DMS 273 treated with DMSO at 0.1 percent for 48 hours (cell line): ENCODE measurements at places on chromosomes 13 and 19.
A peak's percentile ranks its signal among the peaks of the same experiment; 100 is the strongest.

- no peak for DNase-seq
Measured at GRCh38 chr13:41494202-41494601, 36.9 kb downstream of the RGCC start.

GRCh38 chr19:49861107-49861506, 6.3 kb downstream of the PNKP start:
- DNase-seq = no peak

- no peak for DNase-seq
Measured at GRCh38 chr19:18135712-18136584, 17.0 kb upstream of the PIK3R2 start.

DNA sequence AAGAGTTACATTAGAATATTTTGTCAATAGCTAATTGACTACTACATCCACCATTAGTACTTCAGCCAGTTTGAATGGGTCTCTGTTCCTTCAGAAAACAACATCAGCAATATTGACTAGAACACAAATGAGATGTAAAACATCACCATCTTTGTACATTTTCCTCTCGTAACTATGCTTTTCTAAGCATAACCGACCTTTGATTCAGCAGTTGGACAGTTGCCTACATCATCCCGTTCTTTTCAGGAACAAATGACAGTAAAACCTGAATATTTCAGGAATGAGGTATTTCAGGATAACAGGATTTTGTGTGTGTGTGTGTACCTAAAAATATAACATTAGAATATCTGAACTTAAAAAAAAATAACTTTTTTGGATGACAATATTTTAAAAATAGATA, 60.9 kb downstream of the STARD13 start:
- no peak for DNase-seq

- DNase-seq = no peak
Measured at GRCh38 chr19:39342647-39343305, 555 bp downstream of the SAMD4B start.

- DNase-seq = no peak
Measured at GRCh38 chr19:1650650-1651567, 1.5 kb downstream of the TCF3 start.

- no peak for DNase-seq
Measured at GRCh38 chr13:35500144-35500543, 23.7 kb upstream of the MAB21L1 start.

DNA sequence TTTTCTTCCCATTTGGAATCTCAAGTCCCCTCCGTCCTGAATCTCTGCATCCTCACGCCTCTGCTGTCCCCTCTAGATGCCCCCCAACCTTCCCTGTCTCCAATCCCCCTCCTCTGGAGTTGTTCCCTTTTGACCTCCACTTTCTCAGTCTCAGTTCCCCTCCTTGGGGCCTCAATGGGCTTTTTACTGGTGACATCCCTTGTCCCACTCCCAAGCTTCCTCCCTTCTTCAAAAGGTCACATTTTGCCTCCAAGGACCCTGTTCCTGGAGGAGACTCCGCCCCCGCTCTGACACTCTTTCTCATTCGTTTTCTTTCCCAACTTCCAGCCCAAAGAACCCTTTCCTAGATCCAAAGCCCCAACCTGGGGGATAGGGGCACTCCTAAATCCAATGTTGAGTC, 1.0 kb downstream of the AP2S1 start:
- no peak for DNase-seq

- no peak for DNase-seq
Measured at GRCh38 chr19:49499030-49499670, 2.9 kb downstream of the RPS11 start.

DNA sequence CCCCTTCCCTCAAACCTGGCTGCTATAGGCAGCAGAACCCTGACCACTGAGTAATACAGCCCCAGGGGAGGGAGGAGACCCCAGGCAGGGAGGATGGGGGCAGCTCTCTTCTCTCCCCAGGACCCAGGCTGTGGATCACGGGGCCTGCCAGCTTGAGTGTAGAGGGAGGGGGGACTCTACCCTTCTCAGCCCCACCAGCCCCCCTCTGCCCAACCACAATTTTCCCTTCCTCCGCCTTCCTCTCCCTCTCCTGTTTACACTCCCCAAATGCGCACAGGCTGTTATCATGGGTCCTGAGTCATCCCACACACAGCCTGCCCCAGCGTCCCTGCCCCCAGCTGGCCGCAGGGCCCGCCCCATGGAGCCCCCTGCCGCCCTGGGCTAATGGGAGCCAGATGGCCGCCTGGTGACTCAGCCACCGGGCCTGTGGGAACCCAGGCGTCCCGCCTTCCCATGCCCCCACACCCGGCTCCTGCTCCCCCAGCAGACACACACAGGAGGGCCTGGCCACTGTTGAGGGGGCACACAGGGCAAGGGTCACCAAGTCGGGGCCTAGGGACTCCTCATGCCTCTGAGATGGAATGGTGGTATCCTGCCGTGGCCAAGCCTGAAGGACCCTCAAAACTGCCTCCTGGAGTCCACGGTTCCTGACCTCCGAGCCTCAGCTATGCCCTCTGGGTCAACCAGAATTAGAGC, 13.6 kb downstream of the CCDC97 start:
- DNase-seq = peak; percentile 84

DNA sequence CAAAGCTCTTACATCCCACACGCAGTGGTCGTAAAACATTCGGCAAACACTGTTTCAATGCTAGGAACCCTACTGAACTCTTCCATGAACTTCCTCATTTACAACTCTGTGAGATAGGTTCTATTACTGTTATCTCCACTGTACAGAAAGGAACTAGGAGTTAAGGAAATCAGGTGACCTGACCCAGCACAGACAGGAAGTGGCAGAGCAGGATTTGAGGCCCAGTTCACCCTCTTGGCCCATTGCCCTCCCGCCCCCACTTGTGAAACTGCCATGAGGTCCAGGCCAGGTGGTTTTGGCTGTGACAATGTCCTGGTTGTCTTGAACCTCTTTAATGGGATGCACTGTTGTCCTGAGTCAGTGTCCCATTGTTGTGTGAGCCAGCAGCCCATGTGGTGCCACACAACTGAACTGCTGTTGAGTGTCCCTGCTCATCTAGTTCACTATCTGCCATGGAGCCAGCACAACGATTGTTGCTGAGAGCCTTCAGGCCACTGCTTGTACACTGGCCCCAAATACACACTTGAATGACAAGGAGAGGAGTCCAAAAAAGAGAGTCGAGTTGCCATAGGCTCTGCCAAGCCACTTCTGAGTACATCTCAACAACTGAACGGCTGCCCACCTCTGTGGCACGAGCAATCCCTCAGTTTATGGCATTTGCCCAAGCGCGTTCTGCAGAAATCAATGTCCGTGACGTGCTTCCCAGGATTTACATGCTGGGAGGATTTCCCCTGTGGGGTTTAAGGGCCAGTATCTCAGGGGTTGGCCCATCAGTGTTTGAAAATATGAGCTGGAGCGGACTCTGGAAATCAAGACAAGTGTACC, 484.6 kb downstream of the TSHZ3 start:
- no peak for DNase-seq

DNA sequence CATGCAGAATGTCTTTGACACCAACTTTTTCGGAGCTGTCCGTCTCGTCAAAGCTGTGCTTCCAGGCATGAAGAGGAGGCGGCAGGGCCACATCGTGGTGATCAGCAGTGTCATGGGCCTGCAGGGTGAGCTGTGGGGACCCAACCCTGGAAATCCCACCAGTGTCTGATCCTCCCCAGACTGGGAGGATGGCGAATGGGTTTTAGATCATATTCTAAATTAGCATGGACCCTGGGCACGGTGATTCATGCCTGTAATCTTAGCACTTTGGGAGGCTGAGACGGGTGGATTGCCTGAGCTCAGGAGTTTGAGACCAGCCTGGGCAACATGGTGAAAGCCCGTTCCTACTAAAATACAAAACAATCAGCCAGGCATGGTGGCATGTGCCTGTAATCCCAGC, 5.5 kb downstream of the RDH8 start:
- DNase-seq = no peak

DNA sequence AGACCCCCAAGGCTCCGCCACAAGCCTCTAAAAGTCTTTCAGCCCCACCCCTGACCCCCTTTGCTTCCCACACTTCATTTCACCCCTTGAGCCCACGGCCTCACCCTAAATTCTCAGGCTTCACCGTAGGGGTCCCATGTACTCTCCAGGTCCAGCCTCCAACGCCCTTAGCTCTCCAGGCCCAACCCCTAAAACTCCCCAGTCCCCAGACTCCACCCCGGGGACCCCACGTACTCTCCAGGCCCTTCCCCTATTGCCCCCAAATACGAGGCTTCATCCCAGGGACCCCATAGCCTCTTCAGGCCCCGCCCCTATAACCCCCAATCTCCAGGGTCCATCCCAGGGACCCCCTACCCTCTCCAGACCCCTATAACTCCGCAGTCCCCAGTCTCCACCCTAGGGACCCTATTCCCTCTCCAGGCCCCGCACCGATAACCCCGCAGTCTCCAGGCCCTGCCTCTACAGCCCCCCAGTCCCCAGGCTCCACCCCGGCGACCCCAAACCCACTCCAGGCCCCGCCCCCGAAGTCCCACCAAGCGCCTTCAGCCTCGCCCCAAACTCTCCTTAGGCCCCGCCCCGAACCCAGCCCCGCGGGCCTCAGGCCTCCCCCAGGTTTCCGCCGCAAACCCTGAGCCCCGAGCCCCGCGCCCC, 619 bp downstream of the MED16 start:
- no peak for DNase-seq

DNA sequence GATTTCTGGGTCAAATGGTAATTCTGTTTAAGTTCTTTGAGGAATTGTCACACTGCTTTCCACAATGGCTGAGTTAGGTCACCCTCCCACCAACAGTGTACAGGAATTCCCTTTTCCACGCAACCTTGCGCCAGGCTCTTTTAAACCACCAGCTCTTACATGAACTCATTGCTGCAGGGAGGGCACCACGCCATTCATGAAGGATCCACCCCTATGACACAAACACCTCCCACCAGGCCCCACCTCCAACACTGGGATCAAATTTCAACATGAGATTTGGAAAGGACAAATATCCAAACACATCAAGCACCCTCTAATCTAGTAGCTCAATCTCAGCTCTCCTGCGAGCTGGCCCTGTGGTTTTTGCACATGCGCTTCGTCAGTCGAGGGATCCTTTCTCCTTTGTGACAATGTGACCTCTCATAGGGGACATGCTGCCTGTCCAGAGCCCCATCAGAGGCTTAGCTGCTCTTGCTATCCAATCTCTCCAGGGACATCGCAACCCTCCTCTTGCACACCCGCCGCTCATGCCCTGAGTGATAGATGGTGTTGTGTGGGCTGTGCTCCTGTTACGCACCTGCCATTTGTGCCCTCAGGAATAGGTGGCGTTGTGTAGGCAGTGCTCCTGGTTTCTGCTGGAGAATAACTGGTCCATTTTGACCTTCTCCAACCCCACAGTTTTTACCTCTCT, 328.0 kb downstream of the UQCRFS1 start:
- DNase-seq = no peak

DNA sequence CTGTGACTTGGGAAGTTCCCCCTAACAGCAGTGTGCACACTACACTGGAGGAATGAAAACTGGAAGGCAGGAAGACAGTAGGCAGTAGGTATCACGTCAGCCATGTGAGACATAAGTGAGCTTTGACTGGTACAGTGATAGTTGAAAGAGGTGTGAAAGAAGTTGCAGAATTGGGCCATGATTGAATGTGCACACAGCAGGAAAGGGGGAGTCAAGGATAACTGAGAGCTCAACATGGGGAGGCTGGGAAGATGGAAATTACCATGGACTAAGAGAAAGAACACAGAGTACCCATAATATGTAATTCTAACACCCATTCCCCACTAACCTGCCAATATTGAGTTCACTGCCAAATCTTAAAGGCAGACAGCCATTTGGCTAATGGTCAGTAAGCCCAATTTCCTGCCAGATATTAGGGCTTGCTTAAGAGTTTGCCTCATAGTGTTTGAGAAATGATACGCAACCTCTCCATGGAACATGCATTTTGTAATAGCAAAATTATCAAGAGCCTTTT, 321.7 kb downstream of the DCT start:
- DNase-seq = no peak

- no peak for DNase-seq
Measured at GRCh38 chr19:966485-967088, 17.6 kb upstream of the WDR18 start.

DNA sequence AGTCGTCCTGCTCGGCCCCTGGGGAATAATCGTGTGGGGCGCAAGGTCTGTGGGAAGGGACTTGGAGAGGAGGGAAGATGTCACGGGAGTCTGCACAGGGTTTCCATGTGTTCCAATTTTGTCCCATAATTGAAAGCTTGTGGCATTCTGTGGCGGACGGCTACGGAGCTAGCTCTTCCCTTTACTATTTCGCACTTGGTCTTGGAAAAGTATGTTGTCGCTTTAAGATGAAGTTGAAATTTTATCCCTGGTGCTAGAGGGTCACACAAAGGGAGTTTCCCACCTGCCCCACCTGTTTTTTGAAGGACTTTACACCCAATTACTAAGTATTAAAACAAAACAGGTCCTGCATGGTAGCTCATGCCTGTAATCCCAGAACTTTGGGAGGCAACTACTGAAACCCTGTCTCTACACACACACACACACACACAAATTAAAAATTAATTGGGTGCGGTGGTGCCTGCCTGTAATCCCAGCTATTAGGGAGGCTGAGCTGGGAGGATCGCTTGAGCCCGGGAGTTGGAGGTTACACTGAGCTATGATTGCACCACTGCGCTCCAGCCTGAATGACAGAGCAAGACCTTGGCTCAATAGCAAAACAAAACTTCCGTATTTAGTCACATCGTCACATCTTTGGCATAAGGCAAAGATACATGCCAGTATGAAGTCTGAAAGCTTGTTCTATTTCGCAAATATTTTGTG, 967 bp upstream of the TPT1 start:
- DNase-seq = no peak
